Activated CD4-positive, alpha-beta T cell treated with anti-CD3 and anti-CD28 coated beads, Interleukin-10, Interleukin-2, amounts not matched to agents 100 ng/mL and 50 ng/mL, durations not matched to agents 16 hours and 8 hours (primary cell): ENCODE measurements at places on chromosomes 6 and 20.

DNA sequence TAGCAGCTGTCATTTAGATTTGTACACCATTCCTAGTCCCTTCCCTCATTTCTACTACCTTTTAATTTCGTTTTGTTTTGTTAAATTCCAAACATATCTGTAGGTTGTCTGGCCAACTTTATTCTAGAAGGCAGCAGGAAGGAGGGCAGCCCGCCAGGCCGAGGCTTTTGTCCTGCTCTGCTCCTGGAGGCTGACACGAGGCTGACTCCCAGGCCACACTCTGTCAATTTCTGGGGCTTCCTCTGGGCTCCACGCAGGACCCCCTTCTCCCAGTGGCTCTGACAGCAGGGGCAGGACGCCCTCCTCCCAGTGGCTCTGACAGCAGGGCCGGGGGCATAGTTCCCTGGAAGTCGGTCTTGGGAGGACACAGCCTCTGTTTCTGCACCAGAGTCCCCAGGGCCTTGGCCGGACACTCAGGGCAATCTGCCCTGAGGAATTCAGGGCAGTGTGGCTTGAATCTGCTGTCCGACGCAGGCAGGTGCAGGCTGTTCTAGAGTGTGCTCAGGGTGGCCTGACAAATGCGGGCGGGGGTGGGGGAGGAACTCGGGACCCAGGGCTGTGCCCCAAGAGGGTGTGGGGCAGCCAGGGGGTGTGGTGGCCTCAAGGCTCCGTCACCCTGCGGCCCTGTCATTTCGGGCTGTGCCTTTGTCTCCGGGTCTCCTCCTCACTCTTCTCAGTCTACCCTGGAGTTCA is 11.8 kb downstream of the SMOC2 start:
- no peak for DNase-seq

DNA sequence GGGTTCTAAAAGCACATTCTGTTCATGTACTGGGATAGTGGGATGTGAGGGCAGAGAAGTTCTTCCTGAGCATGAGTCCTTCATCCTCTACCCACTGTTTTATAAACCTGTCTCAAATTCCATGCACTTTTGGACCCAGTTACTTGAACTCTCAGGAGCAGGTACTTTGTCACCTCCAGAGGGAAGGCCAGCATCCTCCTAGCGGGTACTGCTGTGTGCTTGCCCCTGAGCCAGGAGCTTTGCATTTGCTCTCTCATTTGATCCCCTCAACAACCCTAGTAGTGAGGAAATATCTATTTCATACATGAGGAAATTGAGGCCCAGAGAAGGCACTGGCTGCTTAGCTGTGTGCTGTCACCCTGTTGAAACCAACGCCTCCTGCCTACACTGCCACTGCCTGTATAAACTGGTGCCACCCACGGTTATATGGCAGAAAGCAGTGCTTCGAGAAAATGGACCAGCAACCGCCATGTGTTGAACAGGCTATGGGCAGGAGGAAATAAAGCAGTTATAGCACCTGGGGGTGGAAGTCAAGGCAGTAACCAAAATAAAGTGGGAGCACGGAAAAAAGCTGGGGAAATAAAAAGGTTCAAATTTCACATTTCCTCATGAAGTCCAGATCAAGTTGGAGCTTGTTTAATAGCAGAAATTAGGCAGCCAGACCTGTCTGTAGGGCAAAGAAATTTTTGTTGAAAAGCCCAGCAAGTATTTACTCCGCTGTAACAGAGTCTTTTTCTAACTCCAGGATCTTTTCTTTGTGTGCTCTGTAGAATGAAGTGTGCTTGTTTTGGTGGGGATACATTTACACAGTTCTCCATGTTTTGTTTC is 38.0 kb downstream of the KLHL31 start:
- DNase-seq, result no peak

DNA sequence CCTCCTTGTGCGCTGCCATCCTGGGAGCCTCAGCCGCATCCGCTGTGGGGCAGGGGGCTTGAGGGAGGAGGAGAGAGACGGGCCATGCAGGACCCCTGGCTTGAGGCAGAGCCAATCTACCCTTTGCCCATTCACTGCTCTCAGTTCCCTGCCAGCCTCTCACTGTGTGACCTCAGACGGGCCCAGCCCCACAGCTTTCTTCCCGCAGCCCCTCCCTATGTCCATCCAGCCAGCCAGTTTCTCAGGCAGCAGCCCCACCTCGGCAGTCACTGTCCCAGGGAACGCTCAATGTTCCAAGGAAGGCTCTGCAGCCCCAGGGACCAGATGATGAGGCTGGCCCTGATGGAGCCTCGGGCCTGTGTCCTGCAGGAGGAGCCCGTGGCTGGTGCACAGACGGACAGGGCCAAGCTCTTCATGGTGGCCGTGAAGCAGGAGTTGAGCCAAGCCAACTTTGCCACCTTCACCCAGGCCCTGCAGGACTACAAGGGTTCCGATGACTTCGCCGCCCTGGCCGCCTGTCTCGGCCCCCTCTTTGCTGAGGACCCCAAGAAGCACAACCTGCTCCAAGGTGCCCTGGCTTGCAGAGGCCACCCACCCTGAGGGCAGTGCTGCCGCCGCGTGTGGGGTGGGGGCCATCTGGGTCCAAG is 3.9 kb upstream of the TNFRSF6B start:
- DNase-seq, result no peak

DNA sequence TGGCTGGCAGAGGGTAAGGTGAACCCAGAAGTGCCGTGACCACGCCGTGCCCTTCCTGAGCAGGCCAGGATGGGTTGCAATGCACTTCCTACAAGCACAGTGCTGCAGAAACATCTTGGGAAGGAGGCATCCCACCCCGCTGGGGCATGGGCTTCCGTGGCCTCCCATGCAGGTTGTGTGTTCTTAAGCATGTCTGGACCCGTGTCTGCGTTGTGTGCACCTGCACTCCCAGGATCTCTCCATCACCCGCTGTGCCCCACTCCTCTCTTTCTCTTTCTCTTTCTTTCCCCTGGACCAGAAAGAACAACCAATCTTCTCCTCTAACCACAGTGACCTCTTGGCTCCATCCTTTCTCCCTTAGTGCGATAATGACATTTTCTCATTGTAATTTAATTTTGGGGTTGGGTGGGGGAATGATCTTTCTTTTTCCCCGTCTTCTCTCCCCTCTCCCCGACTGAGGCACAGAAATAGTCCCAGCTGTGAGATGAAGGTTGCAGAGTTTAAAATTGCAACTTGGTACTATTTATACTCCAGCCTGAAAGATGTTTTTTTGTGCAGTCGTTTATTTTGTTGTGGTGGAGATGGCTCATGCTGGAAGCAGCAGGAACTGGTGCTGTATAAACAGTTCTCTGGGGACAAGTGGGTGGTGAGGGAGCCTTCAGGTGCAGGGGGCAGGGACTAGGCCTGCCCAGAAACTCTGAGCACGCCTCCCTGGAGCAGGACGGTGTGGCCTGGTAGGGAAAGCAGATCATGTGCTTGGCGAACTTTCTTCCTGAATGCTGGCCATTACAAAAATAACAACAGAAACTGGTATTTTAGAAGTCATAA is 20.5 kb downstream of the BCAS4 start:
- no peak for DNase-seq

DNA sequence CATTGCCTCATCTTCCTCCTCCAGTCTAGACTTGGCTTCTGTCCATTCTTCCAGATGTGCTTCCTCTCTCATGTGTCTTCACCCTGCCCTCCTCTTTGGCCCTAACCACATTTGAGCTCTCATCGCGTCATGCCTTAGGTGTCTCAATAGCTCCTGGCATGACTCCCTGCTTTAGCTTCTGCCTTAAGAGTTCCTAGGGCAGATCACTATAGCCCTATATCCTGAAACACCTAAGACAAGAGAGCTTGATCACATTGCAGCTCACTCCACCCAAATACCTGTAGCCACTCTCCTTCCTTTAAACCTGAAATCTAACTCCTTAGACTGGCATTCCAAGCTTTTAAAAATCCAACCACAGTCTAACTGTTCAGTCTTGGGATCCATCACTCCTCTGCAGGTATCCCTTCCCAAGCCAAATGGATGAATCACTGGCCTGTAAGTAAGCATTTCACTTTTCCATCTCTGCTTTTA is 69.0 kb upstream of the STXBP5 start:
- DNase-seq, result no peak

DNA sequence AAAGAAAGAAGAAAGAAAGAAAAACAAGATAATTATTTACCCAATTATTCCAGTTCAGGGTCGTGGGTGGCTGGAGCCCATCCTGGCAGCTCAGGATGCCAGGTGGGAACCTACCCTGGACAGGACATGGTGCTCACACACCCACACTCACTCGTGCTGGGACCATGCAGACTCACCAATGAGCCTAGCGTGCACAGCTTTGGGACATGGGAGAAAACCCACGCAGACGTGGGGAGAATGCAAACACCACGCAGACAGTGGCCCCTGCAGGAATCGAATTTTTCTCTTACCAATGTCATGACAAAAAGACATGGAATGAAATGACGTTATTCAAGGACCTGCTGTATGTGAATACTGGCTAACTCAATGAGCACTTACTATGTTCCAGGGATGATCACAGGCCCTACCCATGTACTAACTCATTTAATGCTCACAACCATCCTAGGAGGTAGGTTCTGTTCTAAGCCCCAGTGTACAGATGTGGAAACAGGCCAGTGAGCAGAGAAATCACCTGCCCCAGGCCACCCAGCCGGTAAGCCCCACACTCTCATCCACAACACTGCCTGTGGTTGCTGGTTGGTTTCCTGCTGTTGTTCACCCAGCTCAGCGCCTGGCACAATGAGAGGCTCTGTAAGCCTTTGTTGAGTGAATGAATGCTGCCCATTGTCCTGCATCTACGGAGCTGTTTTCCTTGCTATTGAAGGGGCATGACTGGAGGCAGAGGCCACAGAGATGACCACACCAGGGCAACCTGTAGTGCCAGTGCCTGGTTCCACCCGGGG is 6.8 kb upstream of the PI16 start:
- DNase-seq, result peak; percentile 54

DNA sequence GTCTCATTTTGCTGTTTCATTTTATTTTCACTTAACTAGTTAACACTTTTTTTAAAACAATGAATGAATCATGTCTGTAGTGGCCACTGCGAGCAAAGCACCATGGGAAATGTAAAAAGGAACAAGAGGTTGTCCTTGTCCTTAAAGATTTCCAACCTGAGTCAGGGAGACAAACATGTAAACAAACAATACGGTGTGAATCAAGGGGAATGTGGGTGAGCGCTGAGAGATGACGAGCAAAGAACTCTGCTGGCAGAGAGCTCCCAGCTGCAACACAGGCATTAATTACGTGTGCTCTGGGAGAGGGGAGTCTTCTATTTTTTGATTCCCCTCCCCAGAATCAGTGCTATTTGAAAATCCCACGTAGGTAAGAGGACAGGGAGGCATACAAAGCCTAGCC is 84.3 kb downstream of the ATXN1 start:
- no peak for DNase-seq

DNA sequence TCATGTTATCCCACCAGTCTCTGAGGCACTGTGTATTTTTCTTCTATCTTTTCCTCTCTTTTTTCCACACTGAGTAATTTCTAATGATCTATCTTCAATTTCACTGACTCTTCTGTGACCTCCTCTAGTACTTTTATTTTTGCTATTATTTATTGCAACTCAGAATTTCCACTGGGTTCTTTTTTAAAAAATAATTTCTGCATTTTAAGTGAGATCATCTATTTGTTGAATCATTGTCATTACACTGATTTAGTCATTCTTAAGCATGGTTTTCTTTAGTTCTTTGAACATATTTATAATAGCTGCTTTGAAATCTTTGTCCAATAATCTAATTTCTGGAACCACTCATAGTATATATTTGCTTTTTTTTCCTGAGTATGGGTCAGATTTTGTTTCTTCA is 96.7 kb upstream of the SLC22A16 start:
- no peak for DNase-seq
